ENCODE measurements at places on chromosomes 2 and 18. TPM values are rescaled to one million over a fixed set of nuclear protein-coding genes. Genes with fewer than 3 reads are reported as not detected.

Gene ATP6V1B1
- total RNA-seq = 3.4 TPM

Gene STON1
- total RNA-seq = 55.6 TPM

Gene TMEM150A
- total RNA-seq = 24.1 TPM

Gene TSPYL6
- not detected for total RNA-seq

Gene FOXI3
- not detected for total RNA-seq

Gene SERPINB13
- total RNA-seq = not detected

DNA sequence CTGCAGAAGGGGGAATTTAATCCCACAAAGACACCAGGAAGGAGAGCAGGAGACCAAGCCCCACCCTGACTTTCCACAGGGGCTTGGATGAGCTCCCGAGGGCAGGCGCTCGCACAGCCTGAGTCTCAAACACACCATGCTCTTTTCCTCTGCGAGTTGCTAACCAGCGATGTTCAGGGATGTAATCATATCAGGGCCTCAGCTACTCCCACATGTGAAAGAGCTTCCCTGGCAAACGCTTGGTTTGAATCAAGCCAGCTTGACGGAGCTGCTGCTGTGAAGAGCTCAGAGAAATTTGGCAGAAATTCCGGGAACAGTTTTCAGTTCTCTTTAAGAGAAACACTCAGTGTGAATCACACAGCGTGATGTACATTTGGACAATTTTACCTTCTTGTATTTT lies 385.8 kb downstream of the GALR1 start:
- H3K4me3 ChIP-seq = no peak overlapping the region
- peak; percentile 72 for DNase-seq
- H3K4me1 ChIP-seq = no peaks in the 10 kb centered on the region

- H3K36me3 ChIP-seq = no peaks in the 10 kb centered on the region
- no peaks in the 10 kb centered on the region for H3K27me3 ChIP-seq
- no peaks in the 10 kb centered on the region for H3K4me1 ChIP-seq
- H3K4me3 ChIP-seq = no peak overlapping the region
- no peak overlapping the region for H3K27ac ChIP-seq
These were observed 66.8 kb downstream of the COA5 start for GRCh38 chr2:98541489-98541888.

DNA sequence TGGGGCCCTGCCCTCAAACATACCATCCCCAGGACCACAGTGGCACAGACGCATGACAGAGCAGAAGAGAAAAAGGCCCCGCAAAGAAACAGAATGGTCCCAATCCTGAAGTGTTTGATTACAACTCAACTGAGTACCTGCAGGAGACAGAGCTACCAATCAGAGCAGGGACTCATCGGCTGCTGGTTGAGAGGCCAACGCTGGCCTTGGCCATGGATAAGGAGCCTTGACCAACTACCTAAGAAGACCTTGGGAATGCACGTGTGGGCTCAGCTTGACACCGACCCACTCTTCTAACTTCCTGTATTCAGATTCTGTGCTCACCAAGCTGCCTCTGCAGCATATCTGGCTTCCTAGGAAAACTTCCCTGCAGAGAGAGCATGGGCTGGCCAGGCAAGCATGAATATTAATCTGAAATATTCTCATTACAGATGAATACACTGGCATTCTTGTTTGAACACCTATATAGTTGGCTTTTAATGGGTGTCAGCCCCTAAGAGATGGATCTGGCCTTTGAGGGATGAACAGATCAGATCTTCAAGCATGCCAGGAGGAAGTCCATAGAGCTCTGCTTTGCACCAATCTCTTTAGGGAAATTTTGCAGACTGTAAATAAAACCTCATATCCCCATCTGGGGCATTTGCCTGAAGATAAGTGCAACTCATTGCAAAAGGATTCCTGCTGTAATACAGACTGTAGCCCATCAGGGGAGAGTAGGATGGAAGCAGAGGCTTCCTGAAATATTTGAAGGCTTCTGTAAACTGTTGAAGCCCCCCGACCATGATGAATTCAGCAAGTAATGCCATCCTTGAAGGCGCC lies 135.4 kb downstream of the BCL2 start:
- DNase-seq = no peak
- H3K27me3 ChIP-seq = no peaks in the 10 kb centered on the region
- peak overlapping the region; percentile 36 for H3K27ac ChIP-seq
- no peaks in the 10 kb centered on the region for H3K36me3 ChIP-seq
- H3K4me1 ChIP-seq = peaks cover 10% of the 10 kb centered on the region

DNA sequence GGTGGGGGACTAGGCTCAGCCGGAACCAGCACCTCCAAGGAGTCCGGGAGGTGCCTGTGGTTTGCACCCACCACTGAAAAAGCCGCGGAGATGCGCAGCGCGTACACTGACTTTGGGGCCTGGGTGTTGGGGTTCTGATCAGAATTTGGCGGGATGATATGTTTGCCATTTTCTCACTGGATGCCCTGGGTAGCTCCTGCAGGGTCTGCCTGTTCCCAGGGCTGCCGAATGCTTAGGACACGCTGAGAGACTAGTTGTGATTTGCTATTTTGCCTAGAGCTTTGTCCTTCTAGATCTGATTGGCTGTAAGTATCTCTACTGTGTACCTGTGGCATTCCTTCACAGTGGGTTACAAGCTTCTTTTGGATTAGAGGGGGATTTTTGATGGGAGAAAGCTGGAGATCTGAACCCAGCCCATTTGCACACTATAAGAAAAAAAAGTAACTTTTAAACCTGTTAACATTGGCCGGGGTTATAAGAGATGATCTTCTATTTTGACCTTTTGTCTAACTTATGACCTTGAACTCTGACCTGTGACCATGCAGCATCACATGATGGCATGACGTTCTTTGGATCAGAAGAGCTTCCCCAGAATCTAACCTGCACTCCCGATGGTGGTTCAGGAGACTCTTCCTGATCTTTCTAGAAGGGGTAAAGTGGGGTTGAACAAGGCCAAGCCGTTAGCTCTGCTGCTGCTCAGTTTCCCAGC lies 1.6 kb downstream of the KCNE4 start:
- peak overlapping the region; percentile 59 for H3K4me3 ChIP-seq
- H3K27ac ChIP-seq = peak overlapping the region; percentile 97
- peak; percentile 39 for DNase-seq

DNA sequence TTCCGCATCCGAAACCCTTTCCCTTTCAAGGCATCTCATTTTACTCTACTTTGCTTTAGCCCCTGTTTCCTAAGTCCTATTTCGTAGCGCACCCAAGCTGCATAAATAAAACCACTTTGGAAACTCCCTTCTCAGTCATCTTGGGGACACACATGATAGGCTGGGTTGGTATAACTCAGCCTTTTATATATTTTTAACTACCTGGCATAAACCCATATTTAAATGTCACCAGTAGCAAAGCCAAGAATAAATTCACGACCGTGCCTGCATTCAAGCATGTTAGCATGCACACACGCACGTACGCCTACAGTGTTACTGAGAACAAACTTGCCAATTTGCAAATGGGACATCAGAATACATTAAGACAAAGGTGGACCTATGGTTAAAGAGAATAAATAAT lies 564.7 kb upstream of the PIK3C3 start:
- no peaks in the 10 kb centered on the region for H3K36me3 ChIP-seq
- no peaks in the 10 kb centered on the region for H3K4me1 ChIP-seq
- no peak overlapping the region for H3K4me3 ChIP-seq

DNA sequence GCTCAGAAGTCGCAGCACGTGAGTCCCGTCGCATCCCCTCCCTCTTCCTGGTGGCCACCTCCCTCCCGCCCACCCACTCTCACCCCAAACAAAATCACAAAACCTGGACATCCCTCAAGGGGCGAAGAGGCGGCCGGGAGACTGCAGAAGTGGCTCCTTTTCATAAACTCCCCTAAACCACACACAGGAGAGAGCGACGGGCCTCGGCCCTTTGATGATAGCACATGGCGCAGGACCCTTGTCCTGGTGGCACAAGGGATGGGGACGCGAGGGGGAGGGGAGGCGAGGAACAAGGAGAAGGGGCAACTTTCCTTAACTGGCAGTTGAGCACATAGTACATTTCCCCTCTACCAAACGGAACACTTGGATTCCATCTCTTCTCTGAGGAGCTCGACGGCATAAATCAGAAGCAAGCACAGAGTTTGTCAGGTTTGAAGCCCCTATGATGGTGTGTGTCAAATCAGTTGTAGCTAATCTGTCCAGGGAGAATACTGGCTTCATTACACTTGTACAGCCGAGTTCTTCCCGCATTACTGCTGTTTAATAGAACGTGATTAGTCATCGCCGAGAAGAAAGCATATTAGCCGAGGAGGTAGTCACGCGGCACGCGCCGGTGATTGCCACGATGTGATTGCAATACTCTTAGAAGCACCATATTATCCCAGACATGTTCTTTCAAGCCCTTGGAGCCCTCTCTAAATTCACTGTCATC lies 43.8 kb downstream of the GBX2 start:
- H3K4me1 ChIP-seq = no peaks in the 10 kb centered on the region
- no peaks in the 10 kb centered on the region for H3K36me3 ChIP-seq
- no peak overlapping the region for H3K4me3 ChIP-seq

GRCh38 chr2:225334514-225334913 lies 65.0 kb upstream of the NYAP2 start:
- H3K4me3 ChIP-seq = no peak overlapping the region
- H3K27me3 ChIP-seq = no peaks in the 10 kb centered on the region
- DNase-seq = no peak
- no peak overlapping the region for H3K27ac ChIP-seq
- H3K36me3 ChIP-seq = no peaks in the 10 kb centered on the region

DNA sequence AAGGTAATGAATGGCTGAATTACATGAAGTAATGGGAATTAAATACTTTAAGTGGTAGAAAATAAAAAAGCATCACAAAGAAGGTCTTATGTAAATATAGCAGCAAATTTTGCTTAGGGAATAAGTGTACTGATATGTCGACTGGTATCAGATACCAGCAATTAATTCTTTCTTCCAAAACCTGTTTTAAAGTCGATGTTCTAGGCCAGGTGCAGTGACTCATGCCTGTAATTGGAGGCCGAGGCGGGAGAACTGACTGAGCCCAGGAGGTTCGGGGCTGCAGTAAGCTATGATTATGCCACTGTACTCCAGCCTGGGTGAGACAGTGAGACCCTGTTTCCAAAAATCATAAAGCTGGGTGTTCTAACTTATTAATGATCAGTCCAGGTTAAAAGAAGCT lies 30.3 kb downstream of the SP3 start:
- H3K27ac ChIP-seq = no peak overlapping the region
- no peaks in the 10 kb centered on the region for H3K36me3 ChIP-seq
- DNase-seq = no peak
- no peaks in the 10 kb centered on the region for H3K27me3 ChIP-seq
- H3K4me3 ChIP-seq = no peak overlapping the region

DNA sequence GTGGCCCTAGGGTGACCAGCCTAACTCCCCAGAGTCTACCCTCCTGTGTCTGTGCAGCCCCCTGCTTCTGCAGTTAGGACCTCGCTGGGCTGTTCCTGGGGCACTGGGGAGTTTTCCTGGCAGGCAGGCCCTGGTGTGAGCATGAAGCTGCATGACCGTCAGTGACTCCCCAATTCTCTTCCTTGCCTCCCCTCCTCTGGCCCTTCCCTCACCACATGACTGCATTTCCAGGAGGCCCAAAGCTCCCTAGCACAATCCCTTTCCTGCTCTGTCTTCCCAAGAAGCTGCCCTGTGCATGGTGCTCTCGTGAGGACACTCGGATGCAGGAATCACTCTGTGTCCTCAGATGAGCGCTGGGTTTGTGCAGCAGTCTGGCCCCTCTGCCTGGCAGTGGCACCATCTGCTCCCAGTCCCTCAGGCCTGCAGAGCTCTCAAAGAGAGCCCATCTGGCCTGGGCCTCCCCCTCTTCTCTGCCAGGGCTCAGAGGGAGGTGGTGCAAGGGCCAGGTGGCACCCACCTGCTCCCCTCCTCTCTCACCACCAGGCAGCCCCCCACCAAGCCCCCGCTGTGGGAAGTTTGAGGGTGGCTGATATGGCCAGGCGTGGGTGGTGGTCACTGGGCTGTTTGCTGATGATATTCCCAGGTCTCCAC lies 125.6 kb upstream of the HS6ST1 start:
- H3K27me3 ChIP-seq = no peaks in the 10 kb centered on the region
- H3K4me1 ChIP-seq = no peaks in the 10 kb centered on the region
- no peak overlapping the region for H3K27ac ChIP-seq
- DNase-seq = no peak
- H3K36me3 ChIP-seq = no peaks in the 10 kb centered on the region
- no peak overlapping the region for H3K4me3 ChIP-seq

DNA sequence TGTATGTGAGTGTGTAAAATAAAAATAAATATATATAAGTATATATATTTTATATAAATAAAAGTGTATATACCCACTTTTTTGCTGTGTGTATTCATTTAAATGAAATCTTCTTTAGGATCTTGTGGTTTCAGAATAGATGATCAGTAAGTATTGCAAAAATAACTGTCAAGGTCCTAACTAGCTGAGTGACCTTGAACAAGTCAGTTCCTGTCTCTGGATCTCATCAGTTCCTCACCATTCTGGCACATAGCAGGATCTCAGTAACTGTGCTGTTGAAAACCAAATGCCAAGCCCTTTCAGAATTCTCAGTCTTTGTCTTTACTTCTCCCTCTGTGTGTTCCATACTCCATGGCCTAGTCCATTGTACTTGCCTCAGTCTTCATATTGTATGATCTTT lies 115.3 kb upstream of the CXCR4 start:
- H3K4me1 ChIP-seq = no peaks in the 10 kb centered on the region
- DNase-seq = no peak
- no peaks in the 10 kb centered on the region for H3K36me3 ChIP-seq

GRCh38 chr2:199572571-199572970 lies 114.8 kb upstream of the SATB2 start:
- H3K27ac ChIP-seq = no peak overlapping the region
- no peak overlapping the region for H3K4me3 ChIP-seq
- no peaks in the 10 kb centered on the region for H3K27me3 ChIP-seq
- no peak for DNase-seq
- no peaks in the 10 kb centered on the region for H3K36me3 ChIP-seq

DNA sequence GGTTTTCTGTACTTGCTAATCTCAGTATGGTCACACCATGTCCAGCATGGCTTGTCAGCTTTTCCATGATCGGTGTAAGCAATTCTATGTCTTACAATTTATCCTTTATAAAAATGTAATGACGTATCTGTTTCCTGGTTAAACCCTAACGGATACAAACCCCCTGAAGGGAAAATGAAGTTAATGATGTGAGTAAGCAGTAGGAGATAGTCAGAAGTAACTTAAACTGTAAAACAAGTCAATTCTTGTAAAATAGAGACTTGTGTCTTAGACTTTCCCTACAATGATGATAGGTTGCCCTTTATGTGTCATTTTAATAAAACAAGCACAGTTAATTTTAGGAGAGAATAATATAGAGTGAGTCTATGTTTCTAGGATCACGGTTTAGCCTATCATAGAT lies 1365.9 kb upstream of the SLC39A10 start:
- H3K27ac ChIP-seq = no peak overlapping the region
- DNase-seq = no peak
- H3K4me1 ChIP-seq = no peaks in the 10 kb centered on the region
- no peak overlapping the region for H3K4me3 ChIP-seq
- H3K36me3 ChIP-seq = no peaks in the 10 kb centered on the region
- H3K27me3 ChIP-seq = no peaks in the 10 kb centered on the region
